ENCODE measurements at places on chromosomes 3 and 15.

GRCh38 chr3:125496701-125497100, 23.3 kb downstream of the SNX4 start:
- DNase-seq: no peak

GRCh38 chr3:89565098-89565497, 457.7 kb downstream of the EPHA3 start:
- DNase-seq: no peak

- DNase-seq: no peak
These were observed 23.2 kb downstream of the EIF1B start for GRCh38 chr3:40332684-40333083.

DNA sequence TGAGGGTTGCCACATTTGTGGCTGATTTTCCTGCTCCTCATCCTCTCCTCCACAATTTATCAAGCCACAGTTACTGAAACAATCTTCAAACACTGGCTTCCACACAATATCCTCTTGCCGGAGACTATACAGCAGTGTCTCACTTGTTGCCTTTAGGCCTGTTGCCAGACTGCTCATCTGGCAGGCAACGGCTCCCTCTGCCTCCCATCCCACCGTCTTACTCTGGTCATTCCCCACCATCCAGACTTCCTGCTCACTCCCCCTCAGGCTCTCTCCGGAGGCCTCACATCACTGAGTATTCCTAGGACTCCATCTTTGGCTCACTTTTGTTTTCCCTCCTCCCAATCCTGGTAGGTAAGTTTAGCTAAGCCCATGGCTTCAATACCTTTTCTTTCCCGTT, 301.9 kb downstream of the IL20RB start:
- DNase-seq: no peak

All from activated naive CD4-positive, alpha-beta T cell treated with anti-CD3 and anti-CD28 coated beads, Interleukin-2, amount 10 ng/mL, durations not matched to agents 7 days and 5 days (primary cell).